ACHN (cell line): ENCODE measurements at places on chromosomes 5 and 9.

- DNase-seq, result peak; percentile 74
Observed at GRCh38 chr5:131382407-131383395, 118.8 kb downstream of the CDC42SE2 start.

- DNase-seq, result no peak
Observed at GRCh38 chr9:125438506-125439433, 177.1 kb downstream of the GAPVD1 start.

GRCh38 chr5:98656125-98656795 lies 117.2 kb upstream of the RGMB start:
- no peak for DNase-seq

- peak; percentile 67 for DNase-seq
Observed at GRCh38 chr5:132385326-132386105, 16.0 kb downstream of the SLC22A5 start.

- DNase-seq, result no peak
Observed at GRCh38 chr5:82694711-82695285, 382.4 kb downstream of the TMEM167A start.

GRCh38 chr5:76978869-76979268 lies 26.0 kb downstream of the CRHBP start:
- DNase-seq, result no peak

DNA sequence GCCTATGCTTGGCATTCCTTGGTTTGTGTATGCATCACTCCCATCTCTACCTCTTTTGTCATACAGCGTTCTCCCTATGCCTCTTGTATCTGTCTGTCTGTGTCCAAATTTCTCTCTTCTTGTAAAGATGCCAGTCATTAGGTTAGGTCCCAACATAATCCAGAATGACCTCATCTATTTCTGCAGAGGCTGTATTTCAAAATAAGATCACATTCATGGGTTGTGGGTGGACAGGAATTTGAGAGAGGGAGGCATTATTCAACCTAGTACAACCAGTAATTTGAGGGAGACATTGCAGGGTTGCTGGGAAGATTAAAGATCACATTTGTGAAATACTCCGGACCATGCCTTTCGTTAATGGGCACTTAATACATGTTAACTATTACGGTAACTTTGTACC lies 155.0 kb downstream of the MAN2A1 start:
- no peak for DNase-seq

DNA sequence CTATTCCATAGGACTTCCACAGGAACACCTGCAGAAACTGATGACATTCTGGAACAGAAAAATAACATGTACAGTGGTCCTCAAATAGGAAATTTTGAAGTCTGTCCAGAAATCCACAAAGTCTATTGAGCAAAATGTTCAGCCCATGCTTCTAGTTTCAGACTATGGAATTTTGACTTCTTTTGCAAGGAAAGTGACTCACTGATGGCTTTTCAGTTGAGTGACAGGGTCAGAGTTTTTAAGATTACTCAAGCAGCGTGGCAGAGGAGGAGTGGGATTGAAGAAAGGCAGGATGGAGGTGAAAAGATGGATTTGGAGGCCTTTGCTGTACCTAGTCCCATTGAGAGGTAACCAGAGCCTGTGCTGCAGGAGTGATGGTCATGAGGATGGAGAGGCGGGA lies 151.5 kb downstream of the GOLPH3 start:
- DNase-seq, result no peak

DNA sequence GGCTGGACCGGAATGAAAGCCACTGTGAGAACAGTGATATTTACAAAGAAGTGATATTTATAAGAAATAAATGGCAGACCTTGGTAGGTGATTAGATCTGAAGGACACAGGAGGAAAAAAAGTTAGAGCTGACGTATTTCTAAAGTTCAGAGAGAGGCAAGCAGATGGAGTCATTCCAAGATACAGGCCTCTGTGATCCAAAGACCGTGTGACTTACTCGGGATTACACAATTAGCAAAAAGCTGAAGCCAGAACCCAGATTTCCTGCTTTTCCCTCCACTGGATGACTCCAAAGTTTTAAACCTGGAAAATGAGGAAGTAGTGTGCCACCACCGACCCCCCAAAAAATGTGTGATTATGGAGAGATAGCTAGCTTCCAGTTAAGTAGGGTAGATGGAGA lies 3.1 kb upstream of the DOCK8 start:
- DNase-seq, result no peak

DNA sequence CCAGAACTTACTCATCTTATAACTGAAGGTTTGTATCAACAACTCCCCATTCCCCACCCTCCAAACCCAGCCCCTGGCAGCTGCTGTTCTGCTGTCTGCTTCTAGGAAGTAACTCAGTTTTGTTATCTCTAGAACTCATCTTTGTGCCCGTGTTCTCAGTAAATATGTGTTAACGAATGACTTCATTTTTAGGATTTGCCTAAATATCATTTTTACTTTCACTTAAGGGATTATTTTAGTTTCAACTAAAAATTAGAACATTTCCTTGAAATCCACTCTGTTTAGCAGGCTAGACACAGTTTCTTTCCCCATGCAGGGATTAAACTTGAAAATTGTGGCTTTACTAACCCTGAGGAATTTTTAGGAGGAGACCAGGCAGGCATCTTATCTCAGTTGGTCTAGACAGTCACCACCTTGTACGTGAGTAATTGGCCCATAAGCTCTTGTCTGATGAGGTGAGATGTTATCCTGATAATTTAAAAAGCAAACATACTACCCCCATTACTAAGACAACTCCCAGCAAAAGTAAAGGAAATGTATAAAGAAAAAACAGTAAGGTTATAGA lies 68.2 kb upstream of the TNFAIP8 start:
- no peak for DNase-seq

DNA sequence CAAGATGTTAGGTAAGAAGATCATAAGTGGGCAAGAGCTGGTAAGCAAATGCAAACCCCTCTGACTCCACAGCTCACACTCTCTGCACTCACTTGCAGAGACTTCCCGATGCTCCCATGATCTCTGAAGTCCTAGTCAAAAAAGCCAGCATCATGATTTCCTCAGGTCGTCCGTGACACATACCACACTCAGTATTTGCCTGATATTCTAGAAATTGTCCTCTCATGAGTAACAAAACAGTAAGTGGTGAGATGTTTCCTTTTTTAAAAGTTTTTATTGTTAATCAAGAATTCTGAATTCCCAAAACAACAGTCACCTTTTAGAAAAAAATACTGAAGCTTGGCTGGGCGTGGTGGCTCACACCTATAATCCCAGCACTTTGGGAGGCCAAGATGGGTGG lies 194.6 kb downstream of the DENND1A start:
- no peak for DNase-seq

- no peak for DNase-seq
Observed at GRCh38 chr5:159471904-159472303, 141.6 kb upstream of the IL12B start.

- DNase-seq, result no peak
Observed at GRCh38 chr5:78830528-78831046, 154.5 kb downstream of the ARSB start.

DNA sequence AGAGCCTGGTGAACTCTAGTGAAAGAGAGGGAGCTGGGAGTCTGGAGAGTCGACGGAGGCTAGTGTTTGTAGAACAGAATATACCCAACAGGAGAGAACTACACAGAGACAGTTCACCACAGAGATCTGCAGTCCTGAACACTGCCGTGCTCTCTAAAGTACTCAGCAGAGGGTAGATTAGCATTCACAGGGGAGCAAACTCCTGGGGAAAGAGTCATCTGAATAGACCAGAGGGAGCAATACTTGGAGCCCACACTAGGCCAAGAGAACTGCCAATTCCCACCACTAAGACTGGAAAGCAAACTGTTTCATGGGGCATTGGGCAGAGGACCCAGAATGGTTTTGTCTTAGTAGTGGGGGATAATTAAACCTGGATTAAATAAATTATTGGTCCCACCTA lies 235.6 kb downstream of the EDIL3 start:
- DNase-seq, result no peak

GRCh38 chr5:38149815-38150195 lies 108.6 kb upstream of the EGFLAM start:
- DNase-seq, result no peak

DNA sequence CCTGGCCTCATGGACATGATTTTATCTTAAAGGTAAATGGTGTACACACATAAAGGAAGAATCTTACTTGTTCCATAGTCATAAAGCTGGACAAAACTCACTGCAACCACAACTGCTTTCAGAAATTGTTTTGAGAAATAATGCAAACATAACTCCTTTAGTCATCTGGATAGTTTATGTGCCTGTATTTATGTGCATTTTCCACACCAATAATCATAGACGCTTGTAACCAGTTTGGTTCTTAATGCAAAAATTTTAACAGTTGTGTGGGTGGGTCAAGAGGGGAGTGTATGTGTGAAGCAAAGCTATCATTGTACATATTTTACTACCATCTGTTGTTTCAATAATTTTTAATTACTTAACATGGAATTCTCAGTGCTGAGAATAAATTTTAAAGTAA lies 80.1 kb downstream of the EFNA5 start:
- DNase-seq, result no peak

DNA sequence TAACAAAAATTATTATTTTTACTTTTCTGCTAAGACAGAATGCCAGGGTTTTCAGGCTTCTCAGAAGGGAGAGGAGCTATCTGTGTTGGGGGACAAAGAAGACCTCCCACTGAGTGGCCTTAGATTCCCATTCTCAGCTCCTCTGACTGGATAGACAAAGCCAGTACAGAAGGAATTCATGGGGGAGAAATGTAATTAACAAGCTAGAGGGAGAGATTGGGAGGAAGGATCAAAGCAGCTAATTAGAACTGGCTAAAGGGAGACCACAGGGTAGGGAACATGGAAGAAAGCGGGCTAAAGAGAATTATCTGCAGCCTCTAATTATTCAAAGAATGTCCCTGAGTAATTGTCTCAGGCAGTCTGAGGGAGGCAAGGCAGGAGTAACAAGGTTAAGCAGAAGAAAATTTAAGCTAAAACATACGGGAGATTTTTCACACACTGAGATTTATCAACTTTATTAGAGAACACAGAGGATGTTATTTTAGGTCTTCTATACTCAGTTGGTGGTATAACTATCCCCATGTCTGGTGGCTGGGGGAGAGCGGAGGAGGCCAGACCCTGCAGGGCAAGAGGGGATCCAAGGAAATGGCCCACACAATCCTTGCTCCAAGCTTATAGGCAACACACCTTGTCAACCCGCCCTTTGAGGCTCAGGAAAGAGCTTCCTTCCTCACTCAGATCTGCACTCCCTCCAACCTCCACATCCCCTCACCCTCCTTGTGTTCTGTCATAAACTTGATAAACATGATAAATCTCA lies 87.7 kb upstream of the LRRTM2 start:
- no peak for DNase-seq

- no peak for DNase-seq
Observed at GRCh38 chr9:100196215-100196614, 97.2 kb downstream of the INVS start.

- DNase-seq, result peak; percentile 14
Observed at GRCh38 chr9:104092875-104093600, 1.1 kb upstream of the SMC2 start.

- peak; percentile 38 for DNase-seq
Observed at GRCh38 chr5:142680605-142681259, 5.2 kb downstream of the FGF1 start.

GRCh38 chr5:137091472-137091871 lies 407.7 kb downstream of the SPOCK1 start:
- no peak for DNase-seq

- DNase-seq, result no peak
Observed at GRCh38 chr5:174294891-174295620, 249.6 kb downstream of the NSG2 start.
